ENCODE measurements at places on chromosomes 4 and X. TPM values are rescaled to one million over a fixed set of nuclear protein-coding genes. Genes with fewer than 3 reads are reported as not detected.
A peak's percentile ranks its signal among the peaks of the same experiment; 100 is the strongest.

GRCh38 chr4:88008743-88009171 is 1.3 kb downstream of the PKD2 start:
- peak; percentile 49 for DNase-seq

- DNase-seq, result no peak
Measured at GRCh38 chrX:123336666-123337065, 152.6 kb downstream of the GRIA3 start.

- peak; percentile 15 for DNase-seq
Measured at GRCh38 chr4:101693842-101694398, 96.6 kb upstream of the BANK1 start.

Gene GPRASP3
- total RNA-seq, result 0.87 TPM

Gene GYG2
- 3.2 TPM for total RNA-seq

DNA sequence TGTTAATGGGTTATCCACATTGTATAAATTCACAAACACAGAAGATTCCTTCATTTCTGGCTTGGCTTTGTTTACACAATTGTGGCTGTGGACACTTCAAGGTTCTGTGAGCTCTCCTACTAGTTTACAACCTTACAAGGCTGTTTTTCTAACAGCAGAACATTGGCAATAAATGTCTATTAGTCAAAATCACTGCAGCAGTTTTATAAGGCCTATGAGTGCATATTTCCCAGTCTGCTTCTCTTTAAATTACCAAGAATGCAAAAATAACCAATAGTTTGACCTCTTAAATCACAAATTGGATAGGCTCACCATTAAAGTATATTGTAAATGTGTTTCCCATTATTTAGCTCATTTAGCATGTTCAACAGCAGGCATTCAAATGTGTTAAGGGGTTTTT is 239.2 kb downstream of the DKK2 start:
- no peak for DNase-seq

GRCh38 chr4:131427000-131427399 is 1722.1 kb upstream of the PCDH10 start:
- DNase-seq, result peak; percentile 22

DNA sequence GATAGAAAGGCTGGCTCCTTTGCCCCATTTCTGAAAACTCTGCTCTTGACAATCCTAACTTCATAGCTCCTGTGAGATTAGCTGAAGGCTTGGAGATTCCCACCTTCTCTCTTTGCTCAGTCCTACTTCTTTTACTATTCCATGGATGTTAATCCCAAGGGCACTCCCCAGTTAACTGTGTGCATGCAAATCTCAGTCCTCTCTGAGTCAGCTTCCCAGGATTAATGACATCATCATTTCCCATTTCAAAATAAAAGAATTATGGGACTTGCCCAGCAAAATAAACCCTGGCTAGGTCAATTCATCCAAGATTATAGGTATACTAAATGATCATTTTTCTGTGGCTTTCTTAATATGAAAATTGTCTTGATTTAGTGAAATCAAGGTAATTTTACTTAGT is 328.6 kb upstream of the NR3C2 start:
- no peak for DNase-seq

- DNase-seq, result no peak
Measured at GRCh38 chr4:100168521-100168920, 21.7 kb downstream of the DDIT4L start.

DNA sequence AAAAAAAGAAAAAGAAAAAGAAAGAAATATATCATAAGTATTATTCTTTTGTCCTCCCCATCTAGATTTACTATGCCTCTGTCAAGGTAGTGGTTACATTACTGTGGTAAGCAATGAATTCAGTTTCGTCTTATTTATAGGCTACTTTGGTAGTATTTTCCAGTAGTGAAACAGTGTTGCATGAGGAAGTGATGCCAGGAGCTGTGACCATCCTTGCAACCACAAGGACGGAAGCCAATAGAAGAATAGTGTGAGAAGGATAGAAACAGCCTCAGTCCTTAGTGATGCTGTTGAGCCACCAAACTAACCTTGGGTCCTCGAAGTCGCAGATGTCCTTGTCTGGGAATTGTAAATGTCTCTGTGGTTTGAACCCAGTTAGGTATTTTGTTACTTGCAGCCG is 328.5 kb downstream of the PPP3CA start:
- no peak for DNase-seq

Gene MAGEA4
- total RNA-seq, result not detected

- DNase-seq, result no peak
Measured at GRCh38 chr4:57055886-57056285, 54.3 kb downstream of the IGFBP7 start.

Gene SYNPO2
- 0.35 TPM for total RNA-seq

Gene MTMR8
- 1.4 TPM for total RNA-seq

Gene SLITRK4
- 30.6 TPM for total RNA-seq
